ENCODE measurements at places on chromosomes 7 and 10. TPM values are rescaled to one million over a fixed set of nuclear protein-coding genes. Genes with fewer than 3 reads are reported as not detected.

The ASB13 gene
- total RNA-seq: 18.5 TPM

The WNT2 gene
- total RNA-seq: not detected

The FAM237B gene
- not detected for total RNA-seq

The TUBB8 gene
- not detected for total RNA-seq

The GPR37 gene
- not detected for total RNA-seq

The TECTB gene
- not detected for total RNA-seq

The GIMAP4 gene
- 381 TPM for total RNA-seq

The ANKRD1 gene
- total RNA-seq: not detected

The SPAM1 gene
- total RNA-seq: not detected

The PWWP2B gene
- total RNA-seq: 10.2 TPM

- H3K36me3 ChIP-seq: no peaks in the 10 kb centered on the region
- peak overlapping the region; percentile 24 for H3K27ac ChIP-seq
- no peak for DNase-seq
- H3K27me3 ChIP-seq: no peaks in the 10 kb centered on the region
Observed at GRCh38 chr10:103125323-103126267, 67.5 kb downstream of the NT5C2 start.

GRCh38 chr10:66455304-66455703, 470.5 kb upstream of the LRRTM3 start:
- no peaks in the 10 kb centered on the region for H3K4me1 ChIP-seq
- no peak overlapping the region for H3K27ac ChIP-seq
- DNase-seq: no peak

GRCh38 chr10:6729861-6730344, 149.8 kb upstream of the PRKCQ start:
- no peak overlapping the region for H3K4me3 ChIP-seq
- no peaks in the 10 kb centered on the region for H3K36me3 ChIP-seq
- H3K27ac ChIP-seq: no peak overlapping the region
- DNase-seq: no peak

DNA sequence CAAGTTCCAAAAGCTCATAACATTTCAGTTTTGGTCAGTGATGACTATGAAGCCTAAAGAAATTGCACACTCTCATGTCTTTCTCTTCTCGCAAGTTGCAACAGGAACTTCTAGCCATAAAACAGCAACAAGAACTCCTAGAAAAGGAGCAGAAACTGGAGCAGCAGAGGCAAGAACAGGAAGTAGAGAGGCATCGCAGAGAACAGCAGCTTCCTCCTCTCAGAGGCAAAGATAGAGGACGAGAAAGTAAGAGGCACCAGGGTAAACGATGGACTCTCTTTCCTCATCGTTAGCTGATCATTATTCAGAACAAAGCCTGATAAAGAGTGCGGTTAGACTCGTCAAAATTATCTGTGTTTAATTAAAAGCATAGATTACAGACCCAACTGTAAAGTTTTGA, 94.7 kb downstream of the HDAC9 start:
- no peak for DNase-seq
- H3K27me3 ChIP-seq: no peaks in the 10 kb centered on the region
- H3K4me1 ChIP-seq: no peaks in the 10 kb centered on the region
- no peaks in the 10 kb centered on the region for H3K36me3 ChIP-seq

- H3K4me3 ChIP-seq: no peak overlapping the region
- no peak overlapping the region for H3K27ac ChIP-seq
- H3K4me1 ChIP-seq: no peaks in the 10 kb centered on the region
- no peaks in the 10 kb centered on the region for H3K27me3 ChIP-seq
- no peak for DNase-seq
Observed at GRCh38 chr7:142657376-142657775, 91.9 kb upstream of the PRSS1 start.

- peaks cover 25% of the 10 kb centered on the region for H3K4me1 ChIP-seq
- no peaks in the 10 kb centered on the region for H3K27me3 ChIP-seq
- H3K27ac ChIP-seq: no peak overlapping the region
- no peak overlapping the region for H3K4me3 ChIP-seq
Observed at GRCh38 chr7:156089222-156089621, 277.0 kb upstream of the SHH start.

DNA sequence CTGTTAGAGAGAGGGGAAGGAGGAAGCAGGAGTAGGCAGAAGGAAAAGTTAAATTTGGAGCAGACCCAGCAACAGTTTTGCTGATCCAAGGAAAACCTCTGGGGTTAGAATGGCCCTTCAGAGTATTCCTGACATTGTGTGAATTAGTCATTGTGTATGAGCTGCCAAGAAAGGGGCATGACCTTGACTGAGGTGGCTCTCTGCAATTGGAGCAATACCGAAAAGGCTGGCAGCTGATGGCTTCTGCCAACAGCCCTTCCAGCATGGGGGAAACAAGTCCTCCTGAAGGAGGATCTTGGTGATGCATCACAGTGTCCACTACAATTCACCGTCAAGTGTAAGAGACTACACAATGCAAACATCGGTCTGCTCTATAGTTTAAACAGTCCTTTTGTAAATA, 20.6 kb upstream of the WASL start:
- DNase-seq: no peak
- peaks cover 9% of the 10 kb centered on the region for H3K27me3 ChIP-seq
- no peak overlapping the region for H3K4me3 ChIP-seq
- peaks cover 4% of the 10 kb centered on the region for H3K4me1 ChIP-seq
- H3K27ac ChIP-seq: no peak overlapping the region

- DNase-seq: no peak
- no peak overlapping the region for H3K4me3 ChIP-seq
- no peaks in the 10 kb centered on the region for H3K27me3 ChIP-seq
- no peaks in the 10 kb centered on the region for H3K36me3 ChIP-seq
Observed at GRCh38 chr10:59388671-59388976, 26.3 kb upstream of the FAM13C start.

DNA sequence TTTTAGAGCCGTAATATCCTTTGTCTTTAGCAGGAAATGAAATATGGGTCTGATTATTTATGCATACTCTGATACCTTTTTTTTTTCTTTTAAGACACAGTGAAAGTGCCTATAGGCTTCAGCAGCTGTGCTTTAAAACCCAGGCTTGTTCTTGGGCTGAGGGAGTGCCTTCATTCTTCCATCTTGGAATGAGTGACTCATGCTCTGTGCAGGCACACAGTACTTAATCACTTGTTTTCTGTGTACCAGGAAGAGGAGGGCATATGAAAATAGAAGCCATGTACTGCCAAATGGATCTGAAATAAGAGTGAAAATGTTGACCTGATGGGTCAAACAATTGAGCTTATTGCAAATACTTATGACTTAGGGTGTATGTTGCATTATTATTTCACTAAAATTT, 12.0 kb downstream of the INPP5F start:
- H3K27me3 ChIP-seq: no peaks in the 10 kb centered on the region
- no peaks in the 10 kb centered on the region for H3K36me3 ChIP-seq
- no peak overlapping the region for H3K27ac ChIP-seq
- H3K4me3 ChIP-seq: no peak overlapping the region
- peaks cover 19% of the 10 kb centered on the region for H3K4me1 ChIP-seq

GRCh38 chr7:87155788-87156187, 3.5 kb downstream of the DMTF1 start:
- no peaks in the 10 kb centered on the region for H3K27me3 ChIP-seq
- H3K36me3 ChIP-seq: peaks cover 2% of the 10 kb centered on the region
- peak overlapping the region; percentile 61 for H3K4me3 ChIP-seq
- H3K4me1 ChIP-seq: peaks cover 28% of the 10 kb centered on the region
- DNase-seq: no peak

- peaks cover 25% of the 10 kb centered on the region for H3K4me1 ChIP-seq
- H3K27me3 ChIP-seq: no peaks in the 10 kb centered on the region
- peak overlapping the region; percentile 49 for H3K27ac ChIP-seq
- H3K36me3 ChIP-seq: peaks cover 71% of the 10 kb centered on the region
Observed at GRCh38 chr10:74977913-74978847, 133.3 kb upstream of the SAMD8 start.

GRCh38 chr7:157347217-157347904, 10.6 kb downstream of the DNAJB6 start:
- peaks cover 24% of the 10 kb centered on the region for H3K4me1 ChIP-seq
- no peak for DNase-seq
- H3K4me3 ChIP-seq: peak overlapping the region; percentile 45
- no peaks in the 10 kb centered on the region for H3K36me3 ChIP-seq
- H3K27me3 ChIP-seq: no peaks in the 10 kb centered on the region

DNA sequence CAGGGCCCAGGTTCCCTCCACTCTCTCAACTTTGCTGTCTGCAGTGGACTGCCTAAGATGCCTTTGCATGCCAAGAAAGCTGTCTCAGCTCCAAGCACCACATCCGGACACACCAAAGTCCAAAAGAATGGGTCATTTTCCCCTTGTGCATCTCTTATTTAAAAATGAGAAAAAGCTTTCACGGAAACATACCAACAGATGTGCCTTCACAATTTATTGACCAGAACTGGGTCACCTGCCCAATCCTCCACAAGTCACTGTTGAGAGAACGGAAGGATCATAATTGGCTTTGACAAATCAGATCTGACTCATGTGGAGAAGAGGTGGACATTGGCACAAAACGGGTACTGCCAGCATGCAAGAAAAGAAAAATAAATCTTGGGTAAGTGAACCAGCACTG, 258.3 kb downstream of the SNX13 start:
- H3K27ac ChIP-seq: no peak overlapping the region
- no peaks in the 10 kb centered on the region for H3K36me3 ChIP-seq
- no peak overlapping the region for H3K4me3 ChIP-seq

DNA sequence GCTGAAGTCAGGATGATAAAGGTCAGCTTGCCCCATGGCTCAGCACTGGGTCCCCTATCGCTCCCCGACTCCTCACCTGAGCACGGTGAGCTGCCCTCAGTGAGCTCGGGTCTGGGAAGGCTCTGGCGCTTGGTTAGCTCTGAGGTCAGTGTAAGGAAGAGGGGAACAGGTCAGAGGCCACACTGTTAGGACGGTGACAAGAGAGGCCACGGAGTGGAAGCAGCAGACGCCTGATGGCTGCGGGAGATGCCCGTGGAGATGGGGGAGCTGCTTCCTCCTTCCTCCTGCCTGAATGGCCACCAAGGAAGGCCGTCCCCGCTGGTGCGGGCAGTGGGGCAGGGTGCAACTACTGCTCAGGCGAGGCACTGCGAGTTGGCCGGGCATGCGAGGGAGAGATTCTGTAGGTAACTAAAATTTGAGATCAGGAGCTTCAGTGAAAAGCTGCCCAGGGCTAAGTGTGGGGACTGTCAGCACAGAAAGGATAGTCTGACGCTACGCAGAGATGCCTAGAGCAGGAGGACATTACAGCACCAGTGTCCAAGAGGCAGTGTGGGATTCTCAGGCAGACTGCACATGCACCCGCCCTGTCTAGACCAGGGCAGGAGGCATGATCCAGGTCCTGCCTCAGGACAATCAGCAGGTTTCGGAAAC, 231.3 kb upstream of the GRB10 start:
- H3K4me1 ChIP-seq: no peaks in the 10 kb centered on the region
- DNase-seq: no peak
- H3K27me3 ChIP-seq: no peaks in the 10 kb centered on the region
- H3K36me3 ChIP-seq: no peaks in the 10 kb centered on the region

GRCh38 chr10:63765126-63765525, 243.9 kb downstream of the REEP3 start:
- H3K36me3 ChIP-seq: no peaks in the 10 kb centered on the region
- H3K27ac ChIP-seq: no peak overlapping the region
- no peak for DNase-seq
- H3K4me1 ChIP-seq: no peaks in the 10 kb centered on the region
- no peak overlapping the region for H3K4me3 ChIP-seq

DNA sequence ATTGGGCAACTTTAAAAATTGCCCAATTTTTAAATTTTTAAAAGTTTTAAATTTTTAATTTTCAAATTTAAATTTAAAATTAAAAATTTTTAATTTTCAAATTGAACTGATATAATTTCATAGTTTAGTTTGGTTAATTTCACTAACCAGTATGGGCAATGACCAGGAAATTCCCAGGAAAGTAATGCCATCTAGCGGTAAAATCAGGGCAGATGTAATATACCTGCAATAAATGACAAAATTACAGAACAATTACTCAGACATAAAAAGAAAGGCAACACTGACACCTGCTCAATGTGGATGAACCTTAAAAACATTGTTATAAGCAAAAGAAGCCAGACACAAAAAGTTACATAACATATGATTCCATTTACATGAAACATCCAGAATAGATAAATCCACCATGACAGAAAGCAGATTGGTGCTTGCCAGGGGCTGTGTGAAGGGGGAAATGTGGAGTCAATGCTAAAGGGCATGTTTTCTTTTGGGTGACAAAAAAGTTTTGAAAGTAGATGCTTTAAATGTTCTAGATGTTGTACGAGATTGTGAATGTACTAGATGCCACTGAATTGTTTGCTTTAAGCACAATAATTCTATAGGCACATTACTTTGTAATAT, 28.6 kb upstream of the SLC16A12 start:
- H3K4me3 ChIP-seq: no peak overlapping the region
- H3K36me3 ChIP-seq: no peaks in the 10 kb centered on the region
- H3K4me1 ChIP-seq: no peaks in the 10 kb centered on the region
- H3K27me3 ChIP-seq: peaks cover 9% of the 10 kb centered on the region
- no peak for DNase-seq
- H3K27ac ChIP-seq: no peak overlapping the region

DNA sequence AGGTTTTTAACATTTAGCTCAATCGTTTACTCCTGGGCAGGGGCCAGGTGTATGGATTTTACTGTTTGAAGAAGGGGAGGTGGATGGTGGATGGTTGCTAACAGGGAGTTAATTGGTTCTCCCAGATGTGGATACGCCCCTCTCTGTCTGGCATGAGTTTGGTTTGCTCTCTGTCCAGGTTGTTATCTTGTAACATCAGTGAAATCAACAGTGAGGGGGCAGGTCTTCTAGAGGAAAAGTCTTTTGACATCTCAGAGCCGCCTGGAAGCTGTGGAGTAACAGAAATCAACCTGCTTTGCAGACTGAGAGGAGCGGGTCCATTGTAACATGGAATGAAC, 243.4 kb downstream of the MGMT start:
- H3K27me3 ChIP-seq: no peaks in the 10 kb centered on the region
- no peaks in the 10 kb centered on the region for H3K4me1 ChIP-seq
- no peak overlapping the region for H3K4me3 ChIP-seq
- no peak for DNase-seq
- peaks cover 62% of the 10 kb centered on the region for H3K36me3 ChIP-seq

- H3K27me3 ChIP-seq: peaks cover 4% of the 10 kb centered on the region
- H3K27ac ChIP-seq: no peak overlapping the region
- no peak overlapping the region for H3K4me3 ChIP-seq
- no peak for DNase-seq
- H3K36me3 ChIP-seq: no peaks in the 10 kb centered on the region
Observed at GRCh38 chr10:126432507-126432906, 44.2 kb upstream of the ADAM12 start.

DNA sequence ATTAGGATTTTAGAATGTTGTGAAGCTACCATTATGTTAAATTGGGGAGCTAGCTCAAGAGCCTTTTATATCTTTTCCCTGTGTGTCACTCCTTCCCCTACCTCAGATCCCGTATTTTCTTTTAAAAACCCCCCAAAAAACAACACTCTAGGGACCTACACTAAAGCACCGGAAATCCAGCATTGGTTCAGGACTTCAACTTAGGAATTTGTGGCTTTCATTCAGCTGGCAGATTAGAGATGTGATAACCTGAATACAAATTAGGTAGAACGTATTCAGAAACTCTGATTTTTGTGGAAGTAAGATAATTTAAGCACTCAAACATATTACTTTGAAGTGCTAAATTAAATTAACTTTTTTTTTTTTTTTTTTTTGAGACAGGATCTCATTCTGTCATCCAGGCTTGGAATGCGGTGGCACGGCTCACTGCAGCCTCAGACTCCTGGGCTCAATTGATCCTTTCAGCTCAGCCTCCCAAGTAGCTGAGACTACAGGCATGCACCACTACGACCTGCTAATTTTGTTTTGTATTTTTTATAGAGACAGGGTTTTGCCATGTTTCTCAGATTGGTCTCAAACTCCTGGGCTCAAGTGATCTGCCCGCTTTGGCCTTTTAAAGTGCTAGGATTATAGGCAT, 6.8 kb downstream of the TBC1D12 start:
- H3K4me1 ChIP-seq: no peaks in the 10 kb centered on the region
- no peak for DNase-seq
- no peak overlapping the region for H3K27ac ChIP-seq

- H3K27ac ChIP-seq: no peak overlapping the region
- no peak for DNase-seq
- no peaks in the 10 kb centered on the region for H3K36me3 ChIP-seq
- H3K4me3 ChIP-seq: no peak overlapping the region
Observed at GRCh38 chr7:39816462-39817060, 133.5 kb upstream of the CDK13 start.

Measured in naive thymus-derived CD8-positive, alpha-beta T cell (primary cell).